SW480 (cell line): ENCODE measurements at places on chromosomes 2 and 18.
A peak's percentile ranks its signal among the peaks of the same experiment; 100 is the strongest.

DNA sequence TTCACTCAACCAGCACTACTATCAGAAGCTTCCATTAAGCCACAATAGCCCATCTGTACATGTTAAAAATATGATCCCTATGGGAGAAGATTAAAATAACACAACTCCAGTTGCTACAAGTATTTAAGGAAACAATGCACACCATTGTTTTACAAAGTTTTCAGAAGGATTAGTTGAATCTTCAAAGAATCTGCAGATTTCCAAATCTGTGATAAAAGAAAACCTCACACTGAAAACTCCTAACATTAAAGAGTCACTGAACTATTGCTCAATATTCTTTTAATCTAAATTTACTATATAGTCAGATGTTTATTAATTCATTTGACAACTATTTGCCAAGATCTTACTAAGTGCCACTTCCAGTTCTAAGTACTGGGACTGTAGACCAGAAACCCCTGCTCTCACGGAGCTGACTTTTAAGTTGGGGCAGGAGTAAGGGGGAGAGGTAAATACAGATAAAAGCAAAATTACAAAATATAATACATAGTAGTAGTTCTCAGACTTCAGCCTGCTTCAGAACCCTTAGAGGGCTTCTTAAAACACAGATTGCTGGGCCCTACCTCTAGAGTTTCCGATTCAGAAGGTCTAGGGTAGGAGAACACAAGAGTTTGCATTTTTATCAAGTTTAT is 94.4 kb downstream of the STK39 start:
- no peak for DNase-seq

GRCh38 chr2:236302555-236302954 is 38.3 kb upstream of the ASB18 start:
- no peak for DNase-seq

GRCh38 chr2:112836695-112837117 is at the start of gene IL1B:
IL1B (minus strand) TSS chr2:112836779; CDS start chr2:112836229, 550 bp downstream.
- no peak for DNase-seq

GRCh38 chr2:204988836-204989235 is 443.6 kb downstream of the PARD3B start:
- DNase-seq: no peak

DNA sequence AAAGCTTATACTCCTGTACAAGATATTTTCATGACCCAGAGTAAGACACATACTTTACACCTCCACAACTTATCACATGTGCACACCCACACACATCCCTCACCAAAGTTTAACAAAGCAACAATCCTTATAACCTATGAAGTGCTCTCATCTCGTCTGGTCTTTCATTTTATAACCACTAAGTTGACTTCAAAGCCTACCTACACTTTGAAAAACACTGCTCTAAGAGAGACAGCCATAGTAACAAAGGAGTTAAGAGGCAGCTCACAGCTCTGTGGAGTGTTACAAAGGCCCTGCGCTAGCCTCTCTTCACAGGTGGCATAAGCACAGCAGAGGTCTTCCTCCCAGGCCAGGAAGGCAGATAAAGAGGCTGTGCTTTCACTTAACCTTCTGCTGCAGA is 69.7 kb upstream of the TMEM200C start:
- peak; percentile 11 for DNase-seq

- DNase-seq: no peak
Measured at GRCh38 chr2:196166876-196167275, 4.5 kb downstream of the STK17B start.

DNA sequence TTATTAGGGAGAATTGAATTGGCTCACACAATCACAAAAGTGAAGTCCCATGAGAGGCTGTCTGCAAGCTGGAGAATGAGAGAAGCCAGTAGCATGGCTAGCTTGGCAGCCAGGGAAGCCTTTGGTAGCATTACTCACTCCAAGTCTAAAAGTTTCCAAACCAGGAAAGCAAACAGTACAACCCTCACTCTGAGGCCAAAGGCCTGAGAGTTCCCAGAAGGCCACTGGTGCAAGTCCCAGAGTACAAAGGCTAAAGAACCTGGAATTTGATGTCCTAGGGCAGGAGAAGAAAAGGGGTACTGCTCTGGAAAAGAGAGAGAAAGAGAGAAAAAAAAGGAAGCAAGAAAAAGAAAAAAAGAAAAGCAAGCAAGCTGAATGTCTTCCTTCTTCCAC is 318.2 kb downstream of the RND3 start:
- no peak for DNase-seq

DNA sequence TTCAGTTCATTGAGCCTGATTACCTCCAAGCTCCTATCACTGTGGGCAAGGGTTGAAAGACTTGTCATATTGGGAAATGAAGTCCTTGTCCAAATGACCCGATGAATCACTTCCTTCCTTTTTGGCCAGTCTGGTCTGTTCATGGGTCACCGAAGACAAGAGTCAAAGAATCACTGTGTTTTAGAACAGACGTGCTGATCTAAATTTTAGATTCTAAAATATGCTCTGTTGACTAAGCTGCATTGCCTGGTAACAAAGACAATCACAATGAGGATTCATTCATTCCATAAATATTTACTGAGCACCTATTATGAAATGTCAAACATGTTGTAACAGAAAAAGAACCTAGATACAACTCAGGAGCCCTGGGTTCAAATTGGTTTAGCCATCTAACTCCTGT is 99.4 kb upstream of the RND3 start:
- DNase-seq: no peak

GRCh38 chr2:120059483-120059882 is 46.6 kb downstream of the EPB41L5 start:
- DNase-seq: no peak

DNA sequence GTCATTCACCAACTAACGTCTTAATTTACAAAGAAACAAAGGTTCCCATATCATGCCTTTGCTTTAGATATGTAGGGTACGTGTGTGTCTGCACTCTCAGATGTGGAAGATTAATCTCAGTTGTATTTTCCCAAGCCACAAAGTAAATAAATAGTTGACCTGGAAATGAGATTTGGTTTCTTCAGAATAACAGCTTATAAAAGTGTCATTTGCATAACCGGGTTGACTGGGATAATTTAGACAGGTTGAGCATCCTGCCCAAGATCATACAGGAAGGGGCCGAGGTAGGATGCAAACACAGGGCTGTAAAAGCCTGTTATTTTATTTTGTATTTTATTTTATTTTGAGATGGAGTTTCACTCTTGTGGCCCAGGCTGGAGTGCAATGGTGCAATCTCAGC is 19.5 kb downstream of the ATG16L1 start:
- no peak for DNase-seq

DNA sequence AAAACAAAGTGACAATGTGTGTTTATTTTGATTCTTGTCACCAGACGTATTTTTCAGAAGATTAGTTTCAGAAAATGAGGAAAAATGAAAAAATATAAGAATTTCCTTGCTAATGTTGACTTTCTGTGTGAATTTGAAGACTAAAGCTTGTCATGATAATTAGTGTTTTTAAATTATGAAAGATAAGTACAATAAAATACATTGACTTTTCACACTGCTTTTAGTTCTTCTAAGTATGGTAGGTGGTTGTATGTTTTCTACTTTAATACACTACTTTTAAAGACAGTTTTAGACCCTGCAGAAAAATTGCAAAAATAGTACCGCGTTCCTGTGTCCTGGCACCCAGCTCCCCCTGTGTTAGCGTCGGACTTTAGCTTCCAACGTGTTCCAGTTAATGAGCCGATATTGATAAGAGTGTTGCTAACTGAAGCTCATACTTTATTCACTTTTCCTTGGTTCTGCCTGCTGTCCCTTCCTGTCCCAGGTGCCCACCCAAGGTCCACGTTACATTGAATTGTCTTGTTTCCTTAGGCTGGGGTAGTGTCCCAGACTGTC is 695 bp downstream of the RBFA start:
- DNase-seq: no peak

DNA sequence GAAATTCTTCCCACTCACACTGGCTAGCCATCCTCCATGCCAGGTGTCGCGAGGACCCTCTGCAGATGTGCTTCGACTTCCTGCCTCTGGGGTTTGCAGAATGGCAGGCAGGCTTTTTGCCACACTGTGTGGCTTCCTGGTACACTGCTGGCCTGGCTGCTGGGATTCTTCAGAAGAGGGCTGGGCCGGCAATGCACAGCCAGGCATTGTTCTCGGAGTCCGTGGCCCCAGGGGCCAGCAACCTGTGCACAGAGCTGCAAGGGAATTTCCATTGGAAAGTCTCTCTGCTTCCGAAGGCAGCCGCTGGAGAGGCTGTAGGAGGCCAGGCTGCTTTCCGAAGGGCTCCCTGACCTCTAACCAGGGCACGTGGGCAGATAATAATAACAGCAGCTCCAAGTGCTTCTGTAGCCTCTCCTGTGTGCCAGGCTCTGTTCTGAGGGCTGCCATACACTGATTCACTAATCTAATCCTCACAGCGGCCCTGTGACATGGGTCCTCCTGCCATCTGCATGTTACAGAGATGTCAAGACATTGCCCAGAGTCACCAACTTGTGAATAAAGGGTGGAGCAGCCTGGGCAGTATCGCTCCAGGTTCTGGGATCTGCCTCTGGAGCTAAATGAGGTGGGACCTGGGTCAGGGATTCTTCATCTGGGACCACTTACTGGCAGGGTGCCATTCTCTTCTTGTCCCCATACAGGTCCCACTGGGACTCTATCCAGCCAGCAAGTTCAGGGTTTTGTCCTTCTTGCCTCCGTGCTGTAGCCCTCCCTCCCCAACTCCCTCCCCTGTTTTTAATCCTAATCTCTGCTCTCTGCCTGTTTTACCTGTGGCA is 5.0 kb downstream of the LDLRAD4 start:
- peak; percentile 27 for DNase-seq

GRCh38 chr2:241080405-241081189 is 21.5 kb downstream of the MTERF4 start:
- DNase-seq: no peak

- no peak for DNase-seq
Measured at GRCh38 chr2:128799730-128800129, 481.1 kb upstream of the HS6ST1 start.

GRCh38 chr2:39202639-39203369 is 41.0 kb downstream of the CDKL4 start:
- no peak for DNase-seq

DNA sequence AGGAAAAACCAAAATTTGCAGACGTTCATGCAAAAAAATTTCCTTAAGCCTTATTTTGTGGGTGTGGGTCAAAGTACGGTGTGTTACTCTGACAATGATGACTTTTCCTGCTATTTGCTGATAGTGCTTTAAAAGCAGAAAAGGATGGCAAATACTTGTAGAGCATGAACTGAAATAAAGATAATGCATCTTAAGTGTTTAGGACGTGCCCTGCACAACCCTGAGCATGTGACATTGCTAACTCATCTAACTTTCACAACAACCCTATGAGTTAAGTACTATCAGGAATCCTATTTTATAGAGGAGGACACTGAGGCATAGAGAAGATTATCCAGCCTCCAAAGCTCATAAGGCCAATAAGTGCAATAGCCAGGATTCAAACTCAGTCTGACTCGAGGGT is 143.3 kb downstream of the RNF152 start:
- DNase-seq: no peak
